ENCODE measurements at places on chromosomes 6 and 20.
A peak's percentile ranks its signal among the peaks of the same experiment; 100 is the strongest.

- H3K27me3 ChIP-seq, result no peaks in the 10 kb centered on the region
- H3K36me3 ChIP-seq, result peaks cover 62% of the 10 kb centered on the region
- H3K4me1 ChIP-seq, result no peaks in the 10 kb centered on the region
- no peak for DNase-seq
These were observed 46.3 kb downstream of the MCM8 start for GRCh38 chr20:5996765-5997164.

DNA sequence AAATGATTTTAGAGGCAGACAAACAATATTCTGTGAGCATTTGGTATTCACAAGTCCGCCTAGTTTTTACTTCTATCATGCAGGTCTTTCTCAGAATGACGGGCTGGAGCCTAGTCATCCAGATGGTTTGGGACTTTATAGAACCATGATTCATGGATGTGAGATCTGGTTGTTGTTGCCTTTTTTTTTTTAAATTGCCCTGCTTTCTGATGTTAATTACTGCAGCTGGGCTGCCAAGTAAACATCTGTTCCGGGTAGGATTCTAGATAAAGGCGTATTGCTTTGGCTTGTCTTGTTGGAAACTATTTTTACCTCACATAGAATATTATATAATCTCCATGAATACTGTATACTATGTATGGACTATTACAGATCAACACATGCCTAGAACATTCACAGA is 58.1 kb downstream of the RNF217 start:
- H3K36me3 ChIP-seq, result peaks cover 16% of the 10 kb centered on the region
- no peaks in the 10 kb centered on the region for H3K4me1 ChIP-seq
- no peak for DNase-seq

- H3K36me3 ChIP-seq, result no peaks in the 10 kb centered on the region
- peak within 1 kb of the TSS; percentile 23 for H3K4me3 ChIP-seq
- H3K27me3 ChIP-seq, result no peaks in the 10 kb centered on the region
- H3K4me1 ChIP-seq, result no peaks in the 10 kb centered on the region
- no peak within 1 kb of the TSS for H3K27ac ChIP-seq
- DNase-seq, result no peak
These were observed at the start of gene CRIP3 for GRCh38 chr6:43308101-43308989. Gene CRIP3, minus strand, starts transcription at chr6:43308826. Its CDS starts 34 bp downstream, at chr6:43308792.

DNA sequence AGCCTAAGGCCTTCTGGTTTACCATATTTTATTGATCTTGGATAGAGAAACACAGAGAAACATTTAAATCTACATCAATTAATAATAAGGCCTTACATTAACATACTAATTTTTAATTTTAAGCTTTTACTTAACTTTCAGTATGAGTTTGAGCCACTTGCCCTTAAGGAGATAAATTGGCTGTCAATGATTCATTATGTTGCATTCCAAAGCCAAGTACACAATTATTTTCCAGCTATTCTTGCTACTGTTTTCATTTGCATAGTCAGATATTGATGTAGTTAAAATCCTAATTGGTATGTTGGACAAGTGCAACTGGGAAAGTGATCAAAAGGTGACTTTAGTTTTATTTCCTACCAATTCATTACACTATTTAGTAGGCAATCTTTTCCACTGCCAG is 58.2 kb downstream of the MOCS1 start:
- H3K27ac ChIP-seq, result no peak overlapping the region
- no peaks in the 10 kb centered on the region for H3K27me3 ChIP-seq
- H3K36me3 ChIP-seq, result no peaks in the 10 kb centered on the region
- no peaks in the 10 kb centered on the region for H3K4me1 ChIP-seq
- no peak for DNase-seq

GRCh38 chr20:64244281-64244805 is 11.2 kb upstream of the PCMTD2 start:
- no peak overlapping the region for H3K4me3 ChIP-seq
- no peaks in the 10 kb centered on the region for H3K36me3 ChIP-seq
- H3K4me1 ChIP-seq, result no peaks in the 10 kb centered on the region
- H3K27ac ChIP-seq, result no peak overlapping the region
- DNase-seq, result peak; percentile 67
- H3K27me3 ChIP-seq, result peaks cover 10% of the 10 kb centered on the region

GRCh38 chr6:53066077-53066417 is 843 bp downstream of the FBXO9 start:
- peaks cover 36% of the 10 kb centered on the region for H3K36me3 ChIP-seq
- H3K4me3 ChIP-seq, result peak overlapping the region; percentile 95
- no peaks in the 10 kb centered on the region for H3K27me3 ChIP-seq
- peaks cover 15% of the 10 kb centered on the region for H3K4me1 ChIP-seq
- no peak for DNase-seq

GRCh38 chr6:164296411-164296810 is 881.9 kb downstream of the QKI start:
- H3K27ac ChIP-seq, result no peak overlapping the region
- no peaks in the 10 kb centered on the region for H3K27me3 ChIP-seq
- no peaks in the 10 kb centered on the region for H3K4me1 ChIP-seq
- no peak for DNase-seq
- no peak overlapping the region for H3K4me3 ChIP-seq
- no peaks in the 10 kb centered on the region for H3K36me3 ChIP-seq

DNA sequence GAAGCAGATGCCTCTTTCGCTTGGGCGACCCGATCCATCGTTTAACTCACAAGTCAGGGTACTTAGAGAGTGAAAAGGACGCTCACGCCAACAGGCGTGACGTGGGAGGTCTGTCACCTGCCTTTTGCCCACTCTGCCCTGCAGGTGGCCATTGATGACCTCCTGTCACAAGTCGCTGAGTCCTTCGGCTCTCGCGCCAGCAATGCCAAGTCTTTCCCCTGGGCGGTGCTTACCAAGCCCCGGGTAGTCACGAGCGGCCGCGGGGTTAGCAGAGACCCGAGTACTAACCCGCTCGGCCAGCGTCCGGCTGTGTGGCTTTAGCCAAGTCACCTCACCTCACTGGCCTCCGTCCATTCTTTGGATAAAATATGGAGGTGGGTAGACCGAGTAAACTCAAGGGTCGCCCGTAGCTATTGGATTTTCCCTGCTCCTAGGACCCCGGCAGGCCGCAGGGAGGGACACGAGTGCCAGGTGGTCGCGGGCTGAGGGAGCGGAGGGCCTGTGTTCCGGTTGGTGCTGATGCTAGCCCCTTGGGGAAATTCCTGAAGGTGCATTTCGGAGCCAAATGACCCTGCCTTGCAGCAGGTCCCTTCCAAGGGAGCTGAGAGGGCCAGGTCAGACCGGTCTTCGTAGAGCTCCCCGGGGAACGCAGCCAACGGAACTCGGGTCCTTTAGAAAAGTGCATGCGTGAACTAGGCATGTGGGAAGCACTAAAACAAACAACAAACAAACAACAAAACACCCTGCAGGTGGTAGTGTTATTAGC is 668 bp downstream of the PKIB start:
- peak; percentile 57 for DNase-seq
- H3K27ac ChIP-seq, result no peak overlapping the region
- no peaks in the 10 kb centered on the region for H3K36me3 ChIP-seq
- no peaks in the 10 kb centered on the region for H3K4me1 ChIP-seq
- peak overlapping the region; percentile 40 for H3K4me3 ChIP-seq
- H3K27me3 ChIP-seq, result no peaks in the 10 kb centered on the region
